ENCODE measurements at places on chromosomes 16 and 17.

GRCh38 chr17:15012351-15012980 lies 252.7 kb downstream of the PMP22 start:
- DNase-seq, result no peak

- DNase-seq, result peak; percentile 67
These were observed 2.1 kb upstream of the TEX19 start for GRCh38 chr17:82356845-82357355.

DNA sequence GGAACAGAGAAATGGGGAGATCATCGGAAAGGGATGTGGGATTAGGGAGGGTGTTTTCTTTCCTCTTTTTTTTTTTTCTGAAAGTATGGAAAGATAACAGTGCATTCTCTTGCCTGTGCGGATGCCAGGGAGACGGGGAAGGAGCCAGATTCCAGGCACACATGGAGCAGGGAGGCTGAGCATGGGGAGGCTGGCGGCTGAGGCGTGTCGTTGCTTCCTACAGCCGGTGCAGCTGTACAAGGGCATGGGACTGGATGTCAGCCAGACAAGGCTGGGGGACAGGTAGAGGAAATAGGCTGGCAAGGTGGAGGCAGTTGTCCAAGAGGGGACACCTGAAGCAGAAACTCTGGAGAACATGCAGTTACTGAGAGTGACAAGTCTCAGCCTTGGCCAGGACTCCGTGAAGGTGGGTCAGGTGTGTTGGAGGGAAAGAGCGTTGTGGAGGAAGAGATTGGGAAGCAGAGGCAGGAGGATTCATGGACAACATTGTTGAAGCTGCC lies 16.6 kb upstream of the ADORA2B start:
- DNase-seq, result no peak

GRCh38 chr17:5825717-5826330 lies 241.5 kb upstream of the NLRP1 start:
- DNase-seq, result no peak

DNA sequence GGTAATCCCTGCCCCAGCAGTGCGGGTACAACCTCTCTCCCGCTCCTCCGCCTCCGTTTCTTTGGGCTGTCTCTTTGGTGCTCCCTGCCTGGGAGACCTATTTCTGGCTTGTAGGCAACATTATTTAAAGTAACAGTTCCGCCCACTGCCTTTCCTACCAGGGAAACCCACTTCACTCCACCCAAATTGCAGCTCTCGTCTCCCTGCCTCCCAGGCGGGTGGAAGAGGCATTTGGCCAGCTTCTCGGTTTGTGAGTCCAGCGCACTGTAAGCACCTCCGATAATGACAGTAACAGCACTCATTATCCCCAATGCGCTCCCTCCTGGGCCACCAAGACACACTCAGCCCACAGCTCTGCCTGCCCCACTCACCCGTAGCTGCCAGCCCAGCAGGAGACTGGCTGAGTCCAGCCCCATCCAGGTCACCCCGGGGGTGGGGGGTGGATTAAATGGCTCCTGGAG lies 165.1 kb upstream of the CDC42EP4 start:
- no peak for DNase-seq

GRCh38 chr16:85660843-85661739 lies 27.7 kb downstream of the GINS2 start:
- DNase-seq, result no peak

GRCh38 chr17:66483906-66484305 lies 181.5 kb downstream of the PRKCA start:
- no peak for DNase-seq

DNA sequence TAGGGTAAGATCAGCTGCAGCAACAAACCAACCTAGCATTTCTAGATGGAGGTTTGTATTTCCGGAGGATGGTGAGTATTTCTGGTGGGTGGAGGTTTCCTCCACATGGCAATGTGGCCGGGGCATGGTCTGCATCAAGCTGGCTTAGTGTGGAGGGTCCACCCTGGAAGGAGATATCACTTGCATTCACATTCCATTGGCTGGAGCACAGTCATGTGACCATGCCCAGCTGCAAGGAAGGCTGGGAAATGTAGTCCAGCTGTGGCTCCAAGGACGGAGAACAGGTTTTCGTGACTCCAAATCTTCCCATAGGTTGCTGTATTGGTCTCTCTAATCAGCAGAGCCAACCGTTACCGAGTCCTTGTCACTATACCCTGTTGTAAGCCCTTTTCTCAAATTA lies 68.7 kb downstream of the RAI1 start:
- DNase-seq, result no peak

GRCh38 chr16:14566599-14566998 lies 63.5 kb downstream of the PARN start:
- no peak for DNase-seq

DNA sequence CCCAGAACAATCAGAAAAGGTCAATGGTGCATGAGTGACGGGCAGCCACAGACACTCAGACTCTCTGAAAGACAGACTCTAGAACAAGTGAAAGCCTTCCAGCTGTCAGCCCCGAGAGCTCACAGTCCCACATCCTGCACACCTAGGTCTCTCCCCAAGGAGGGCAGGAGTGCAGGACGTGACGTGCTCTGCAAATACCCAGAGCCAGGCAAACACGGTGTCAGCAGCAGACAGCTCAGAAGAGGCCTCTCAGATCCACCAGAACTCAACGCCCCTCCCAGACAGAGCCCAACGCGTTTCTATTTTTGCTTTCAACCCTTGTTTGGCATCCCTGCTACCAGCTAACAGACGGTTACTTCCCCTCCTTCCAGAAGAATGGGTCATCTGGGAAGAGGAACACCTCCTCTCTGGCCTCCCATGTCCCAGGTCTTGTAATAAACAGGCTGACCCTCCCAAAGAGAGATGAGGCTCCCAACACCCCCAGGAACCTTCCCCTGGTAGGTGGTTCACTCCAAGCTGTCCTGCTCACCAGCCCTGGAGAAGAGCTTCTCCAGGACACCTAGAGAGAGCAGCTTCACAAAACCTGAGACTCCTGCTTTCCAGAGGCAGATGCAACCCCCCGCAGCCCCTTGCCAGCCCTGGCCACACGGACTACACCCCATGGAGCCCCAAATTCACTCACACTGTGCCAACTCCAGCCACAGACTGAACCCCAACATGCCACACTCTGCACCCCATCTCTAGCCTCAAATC lies 7.6 kb downstream of the PITPNM3 start:
- DNase-seq, result peak; percentile 40

GRCh38 chr17:48800626-48801217 lies 16.3 kb downstream of the TTLL6 start:
- no peak for DNase-seq

DNA sequence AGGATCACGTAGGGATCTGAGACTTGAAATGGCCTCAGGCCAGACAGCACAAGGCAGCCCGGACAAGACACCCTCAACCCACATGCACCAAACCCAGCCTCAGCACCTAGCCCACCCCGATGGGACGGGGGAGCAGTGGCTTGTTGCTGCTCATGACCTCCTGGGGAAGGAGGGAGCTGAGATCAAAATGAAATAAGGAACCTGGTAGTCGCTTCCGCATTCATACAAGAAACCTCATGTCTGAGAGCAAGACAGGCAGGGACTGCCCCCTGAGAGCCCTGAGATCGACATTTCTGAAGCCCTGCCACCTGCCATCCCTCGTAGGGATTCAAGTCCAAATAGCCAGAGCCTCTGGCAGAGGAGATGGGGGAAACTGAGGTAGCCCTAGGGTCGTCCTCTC lies 5.7 kb upstream of the CEP131 start:
- no peak for DNase-seq

DNA sequence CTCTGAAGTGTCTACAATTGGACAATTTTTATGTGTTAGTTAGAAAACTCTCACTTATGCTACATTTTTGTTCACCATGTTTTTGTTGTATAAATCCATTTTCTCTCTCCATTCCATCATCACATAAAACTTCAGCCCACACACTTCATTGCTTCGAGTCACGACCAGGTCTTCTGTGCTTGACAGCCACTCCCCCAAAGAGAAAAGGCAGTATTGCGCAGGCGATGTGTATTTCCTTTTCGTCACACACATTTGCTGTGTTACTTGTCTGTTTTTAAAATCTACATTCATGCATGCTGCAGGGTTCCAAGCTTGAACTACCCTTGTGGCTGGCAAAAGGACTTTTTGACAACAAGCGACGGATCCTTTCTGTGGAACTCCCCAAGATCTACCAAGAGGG lies 10.5 kb downstream of the GINS3 start:
- no peak for DNase-seq

- no peak for DNase-seq
These were observed 18.8 kb downstream of the RPH3AL start for GRCh38 chr17:333626-334396.

GRCh38 chr16:24514096-24514495 lies 25.3 kb upstream of the RBBP6 start:
- DNase-seq, result no peak

DNA sequence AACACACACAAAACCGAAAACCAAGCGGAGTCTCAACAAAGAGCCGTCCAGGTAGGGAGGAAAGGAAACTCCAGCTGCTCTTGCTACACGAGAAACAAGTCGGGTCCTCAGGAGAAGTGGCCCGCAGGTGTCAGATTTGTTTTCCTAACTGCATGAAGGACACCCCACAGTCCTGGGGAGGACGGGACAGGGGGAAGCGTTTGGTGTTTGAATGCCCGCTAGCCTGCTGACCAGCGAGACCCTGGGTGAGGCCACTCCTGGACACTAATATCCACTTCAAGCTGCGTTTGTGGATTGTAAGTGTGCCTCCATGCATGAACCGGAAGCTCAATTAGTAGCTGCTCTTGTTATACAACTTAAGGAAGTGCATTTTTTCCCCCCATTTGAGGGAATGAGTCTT lies 299.5 kb downstream of the MAF start:
- no peak for DNase-seq

- no peak for DNase-seq
These were observed 143.2 kb upstream of the TNRC6C start for GRCh38 chr17:77815127-77815905.

DNA sequence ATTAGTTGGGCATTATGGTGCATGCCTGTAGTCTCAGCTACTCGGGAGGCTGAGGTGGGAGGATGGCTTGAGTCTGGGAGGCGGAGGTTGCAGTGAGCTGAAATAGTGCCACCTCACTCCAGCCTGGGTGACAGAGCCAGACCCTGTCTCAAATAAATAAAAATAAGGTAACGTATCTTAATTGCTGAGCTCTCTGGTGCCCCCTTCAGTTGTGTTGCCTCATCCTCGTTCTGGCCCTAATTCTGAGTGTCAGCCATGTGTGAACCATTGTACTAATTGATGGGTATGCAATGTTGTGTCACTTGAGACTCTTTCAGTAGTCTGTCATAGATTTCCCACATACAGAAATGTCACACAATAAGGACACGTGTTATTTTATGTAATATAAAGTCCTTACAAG lies 363.1 kb upstream of the RBFOX1 start:
- DNase-seq, result no peak

- no peak for DNase-seq
These were observed 793.3 kb upstream of the SOX9 start for GRCh38 chr17:71327376-71328059.

DNA sequence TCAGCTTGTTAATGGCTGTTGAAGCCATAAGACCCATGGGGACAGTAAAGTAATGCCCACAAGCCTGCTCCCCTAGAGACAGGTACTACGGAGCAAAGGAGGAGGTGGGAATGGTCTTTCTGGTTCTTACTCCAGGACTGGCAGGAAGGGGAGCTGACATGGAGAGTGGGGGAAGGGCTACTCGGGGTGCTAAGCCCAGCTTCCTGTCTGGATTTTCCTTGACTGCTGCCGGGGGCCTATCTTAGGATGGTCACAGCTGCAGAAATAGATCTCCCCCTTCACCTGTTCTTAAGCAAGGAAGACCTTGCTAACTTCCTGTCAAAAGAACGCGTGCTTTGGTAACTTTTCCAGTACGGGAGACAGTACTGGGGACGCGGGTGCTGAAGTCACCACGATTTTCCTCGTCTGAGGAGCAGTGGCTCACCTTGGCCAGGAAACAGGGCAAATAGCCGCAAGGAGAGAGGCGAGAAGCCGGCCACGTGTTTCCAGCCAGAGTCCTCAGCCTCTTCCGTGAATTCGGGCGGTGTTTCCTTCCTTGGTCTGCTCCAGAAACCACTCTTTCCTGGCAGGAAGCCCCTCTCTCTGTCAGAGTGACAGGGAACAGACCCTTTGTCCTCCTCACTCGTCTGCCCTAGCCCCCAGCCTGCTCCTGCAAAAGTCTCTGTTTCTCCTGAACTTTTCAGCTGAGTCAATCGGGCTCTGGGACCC lies 656 bp upstream of the PRR29 start:
- DNase-seq, result no peak

DNA sequence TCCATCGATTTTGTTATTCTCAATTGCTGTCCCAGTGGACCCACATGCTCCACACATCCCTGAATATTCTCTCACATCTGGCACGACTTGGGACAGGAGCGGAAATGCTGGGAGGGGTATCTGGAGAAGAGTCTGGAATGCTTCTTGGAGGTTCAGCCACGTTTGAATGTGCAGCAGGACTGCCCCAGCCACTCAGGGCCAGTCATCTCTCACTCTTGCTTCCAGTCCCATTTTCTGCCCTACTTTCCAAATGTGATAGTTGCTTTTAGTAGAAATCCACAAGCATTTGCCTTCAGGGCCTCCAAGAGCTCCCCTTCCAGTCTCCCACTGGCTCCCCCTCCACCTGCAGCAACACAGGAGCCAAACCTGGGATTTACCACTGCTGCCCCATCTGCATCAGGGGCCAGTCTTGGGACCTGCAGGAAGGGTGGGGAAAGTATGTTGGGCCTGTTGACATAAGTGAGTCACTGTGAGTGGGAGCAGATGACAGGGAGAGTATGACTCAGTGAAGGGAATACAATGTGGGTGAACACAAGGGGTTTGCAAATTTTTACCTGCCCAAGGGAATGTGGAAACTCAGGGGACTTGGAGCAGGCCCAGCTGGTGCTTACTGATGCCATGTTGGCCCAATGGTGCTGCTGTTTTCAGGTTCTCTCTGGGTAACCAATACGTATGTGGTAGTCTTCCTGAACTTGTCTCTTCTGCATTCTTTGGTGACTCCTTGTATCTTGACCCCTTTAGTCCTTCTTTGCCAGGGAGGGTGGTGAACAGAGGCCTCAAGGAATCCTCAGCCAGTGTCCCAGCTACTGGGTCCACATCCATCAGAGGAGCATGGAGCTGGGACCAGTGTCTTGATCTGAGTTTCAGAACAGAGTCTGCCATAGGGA lies 78.8 kb upstream of the CRHR1 start:
- DNase-seq, result no peak

- DNase-seq, result no peak
These were observed 70.8 kb downstream of the EMP2 start for GRCh38 chr16:10509534-10510025.

GRCh38 chr17:19991252-19991885 lies 13.7 kb upstream of the AKAP10 start:
- DNase-seq, result no peak

DNA sequence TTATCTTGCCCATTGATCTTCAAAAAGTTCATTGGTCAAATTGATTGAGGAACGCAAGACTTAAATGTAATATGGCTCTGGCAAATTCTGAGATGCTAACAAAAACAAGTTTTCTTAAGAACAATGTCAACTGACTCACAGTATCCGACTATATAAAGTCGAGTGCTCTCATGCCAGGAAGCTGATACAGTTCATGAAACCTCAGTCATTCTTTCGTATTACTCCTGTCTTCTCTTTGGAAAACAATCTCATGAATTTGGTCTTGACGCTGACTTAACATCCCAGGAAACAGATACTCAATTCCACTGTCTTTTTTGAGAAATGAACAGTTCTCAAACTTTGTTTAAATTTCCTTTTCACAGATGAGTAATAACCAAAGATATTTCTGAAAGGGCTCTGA lies 704.9 kb downstream of the MAF start:
- no peak for DNase-seq

- no peak for DNase-seq
These were observed 4.5 kb upstream of the HEXIM1 start for GRCh38 chr17:45143767-45144198.
